ENCODE measurements at places on chromosomes 4 and X.
A peak's percentile ranks its signal among the peaks of the same experiment; 100 is the strongest.

DNA sequence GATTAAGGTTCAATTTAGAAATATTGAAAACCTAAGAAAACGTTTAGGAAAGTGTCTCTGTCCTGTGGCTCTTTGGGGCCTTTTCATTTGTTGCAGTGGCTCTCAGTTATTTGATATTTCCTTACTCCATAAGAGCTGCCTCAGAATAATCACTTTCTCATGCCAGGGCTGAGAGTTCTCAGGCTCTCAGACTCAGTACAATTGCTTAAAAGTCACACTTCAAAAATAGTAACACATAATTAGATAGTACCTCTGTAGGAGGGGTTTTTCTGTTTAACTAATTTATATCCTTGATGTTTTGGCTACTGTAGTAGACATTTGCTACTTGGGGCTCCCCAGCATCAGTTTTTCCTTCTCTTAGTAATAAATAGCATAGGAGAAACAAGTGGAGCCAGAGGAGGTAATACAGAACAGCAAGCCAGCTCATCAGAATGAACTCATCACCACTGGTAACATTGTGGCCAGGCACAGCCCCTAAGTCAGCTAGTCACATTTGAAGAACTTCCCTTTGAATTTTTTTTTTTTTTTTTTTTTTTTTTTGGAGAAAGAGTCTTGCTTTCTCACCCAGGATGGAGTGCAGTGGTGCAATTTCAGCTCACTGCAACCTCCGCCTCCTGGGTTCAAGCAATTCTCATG, 8.0 kb upstream of the HNRNPD start:
- no peak for DNase-seq

- DNase-seq = no peak
Observed at GRCh38 chrX:44017676-44018075, 44.5 kb upstream of the NDP start.

DNA sequence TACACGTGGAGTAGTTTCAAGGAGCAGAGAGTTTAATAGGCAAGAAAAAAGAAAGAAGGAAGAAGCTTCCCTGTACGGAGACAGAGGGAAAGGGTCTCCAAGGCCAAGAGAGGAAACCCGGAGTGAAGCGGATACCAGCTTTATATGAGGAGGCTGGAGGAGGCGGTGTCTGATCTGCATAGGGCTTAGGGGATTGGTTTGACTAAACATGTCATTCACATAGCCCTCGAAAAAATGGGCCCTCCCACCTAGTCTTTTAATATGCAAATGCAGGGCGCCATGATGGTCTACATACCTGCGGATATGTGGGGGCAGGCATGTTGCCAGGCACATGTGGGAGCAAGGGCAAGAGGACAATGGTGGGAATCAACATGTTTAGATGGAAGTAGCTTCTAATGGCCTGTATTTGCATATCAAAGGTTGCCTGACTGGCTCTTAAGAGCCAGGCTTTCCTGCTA, 103.1 kb upstream of the UGT8 start:
- peak; percentile 79 for DNase-seq

DNA sequence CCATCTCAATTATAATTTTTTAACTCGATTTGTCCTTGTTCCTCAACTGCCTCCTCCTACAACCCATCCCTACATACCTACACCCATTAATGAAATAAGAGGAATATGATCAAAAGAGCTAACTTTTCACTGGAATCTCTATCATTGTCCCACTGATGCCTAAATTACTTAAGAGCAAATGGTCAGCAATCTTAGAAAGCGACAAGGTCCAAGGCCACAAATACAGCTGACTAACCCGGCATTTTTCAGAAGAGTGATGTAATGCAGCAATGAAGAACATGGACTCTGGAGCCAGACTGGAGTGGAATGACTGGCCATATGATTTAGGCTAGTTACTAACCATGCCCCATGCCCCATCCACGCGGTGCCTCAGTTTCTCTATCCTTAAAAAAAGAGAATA, 56.2 kb downstream of the PPA2 start:
- no peak for DNase-seq

DNA sequence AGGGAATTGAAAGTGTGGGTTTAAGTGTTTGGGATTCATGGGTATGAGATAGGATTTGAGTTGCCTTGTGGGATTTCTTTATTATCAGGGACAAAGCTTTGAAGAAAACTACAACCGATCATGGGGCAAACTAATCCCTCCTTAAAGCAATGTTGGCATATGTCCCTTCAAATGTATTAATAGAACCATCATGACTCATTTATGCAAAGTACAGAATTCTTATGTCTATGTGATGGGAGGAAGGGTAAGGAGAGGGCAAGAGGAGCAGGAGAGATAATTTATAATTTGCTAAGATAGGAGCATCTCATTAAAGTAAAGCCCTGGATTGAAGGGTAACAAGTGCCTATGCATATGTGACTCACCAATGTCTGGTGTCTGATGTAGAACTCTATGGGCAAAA, 94.2 kb downstream of the PHEX start:
- no peak for DNase-seq

DNA sequence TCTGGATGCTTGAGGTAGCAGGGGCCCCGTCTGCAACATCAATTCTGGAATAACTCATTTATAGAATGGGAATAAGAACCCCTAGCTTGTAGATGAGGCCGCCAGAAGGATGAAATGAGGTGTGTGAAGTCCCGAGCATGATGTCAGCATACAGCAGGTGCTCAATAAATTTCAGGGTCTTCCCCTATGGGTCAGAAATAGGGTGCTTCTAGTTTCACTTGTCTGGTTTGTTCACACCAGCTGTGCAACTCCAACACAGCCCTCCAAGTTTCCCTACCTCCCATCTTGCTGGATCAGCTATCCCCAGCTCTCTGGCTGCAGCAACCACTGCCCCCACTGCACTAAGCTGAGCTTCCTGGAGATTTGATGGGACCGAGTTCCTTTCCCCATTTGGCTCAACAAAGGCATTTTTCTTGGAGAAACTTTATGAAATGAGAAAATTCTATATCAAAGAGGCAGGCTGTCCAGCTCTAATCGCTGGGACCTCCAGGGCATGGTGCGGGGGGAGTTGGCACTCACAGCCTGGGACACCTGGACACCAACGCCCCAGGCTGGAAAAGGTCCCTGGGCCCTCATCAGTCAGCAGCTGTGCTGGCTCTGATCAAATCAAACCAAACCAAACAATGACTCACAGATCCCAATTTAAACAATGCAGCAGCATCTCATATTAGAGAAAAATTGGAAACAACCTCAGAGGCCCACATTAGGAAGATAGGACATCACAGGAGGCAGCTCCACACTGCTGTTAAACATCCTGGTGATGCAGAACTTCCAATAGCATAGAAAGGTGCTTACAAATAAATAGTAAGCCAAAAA, 13.3 kb downstream of the SLC2A9 start:
- DNase-seq = no peak

All from NT2/D1 (cell line).